ENCODE measurements at places on chromosomes 7 and 10.

DNA sequence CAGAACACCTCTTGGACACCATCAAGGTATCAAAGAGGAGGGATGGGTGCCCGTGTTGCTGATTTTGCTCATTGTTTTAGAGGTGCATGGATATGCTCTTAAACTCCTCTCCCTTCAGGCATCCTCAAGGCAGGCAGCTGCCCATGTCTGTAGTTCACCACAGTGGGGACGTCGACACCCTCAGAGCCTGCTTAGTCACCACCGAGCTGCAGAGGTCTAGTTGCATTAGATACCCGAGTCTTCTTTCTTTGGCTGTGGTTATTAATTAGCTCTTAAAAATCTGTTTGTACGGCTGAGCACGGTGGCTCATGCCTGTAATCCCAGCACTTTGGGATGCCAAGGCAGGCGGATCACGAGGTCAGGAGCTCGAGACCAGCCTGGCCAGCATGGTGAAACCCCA lies 24.7 kb upstream of the TSPAN13 start:
- DNase-seq = no peak
- no peak overlapping the region for H3K27ac ChIP-seq
- H3K36me3 ChIP-seq = peaks cover under 1% of the 10 kb centered on the region
- no peak overlapping the region for H3K4me3 ChIP-seq
- no peaks in the 10 kb centered on the region for H3K27me3 ChIP-seq
- no peaks in the 10 kb centered on the region for H3K4me1 ChIP-seq

GRCh38 chr7:22120391-22121053 lies 174.8 kb upstream of the CDCA7L start:
- no peaks in the 10 kb centered on the region for H3K36me3 ChIP-seq
- no peak for DNase-seq
- no peak overlapping the region for H3K4me3 ChIP-seq
- no peaks in the 10 kb centered on the region for H3K27me3 ChIP-seq
- no peak overlapping the region for H3K27ac ChIP-seq

- H3K27ac ChIP-seq = no peak overlapping the region
- H3K4me3 ChIP-seq = no peak overlapping the region
- DNase-seq = no peak
- peaks cover 64% of the 10 kb centered on the region for H3K27me3 ChIP-seq
- no peaks in the 10 kb centered on the region for H3K4me1 ChIP-seq
- H3K36me3 ChIP-seq = no peaks in the 10 kb centered on the region
Measured at GRCh38 chr7:32206488-32206887, 136.3 kb upstream of the PDE1C start.

GRCh38 chr7:55092186-55092974 lies 73.6 kb downstream of the EGFR start:
- DNase-seq = no peak
- H3K4me3 ChIP-seq = no peak overlapping the region
- no peaks in the 10 kb centered on the region for H3K27me3 ChIP-seq
- H3K4me1 ChIP-seq = peaks cover 60% of the 10 kb centered on the region

GRCh38 chr7:137920637-137921399 lies 74.0 kb upstream of the DGKI start:
- H3K27ac ChIP-seq = no peak overlapping the region
- H3K27me3 ChIP-seq = no peaks in the 10 kb centered on the region
- no peak overlapping the region for H3K4me3 ChIP-seq

DNA sequence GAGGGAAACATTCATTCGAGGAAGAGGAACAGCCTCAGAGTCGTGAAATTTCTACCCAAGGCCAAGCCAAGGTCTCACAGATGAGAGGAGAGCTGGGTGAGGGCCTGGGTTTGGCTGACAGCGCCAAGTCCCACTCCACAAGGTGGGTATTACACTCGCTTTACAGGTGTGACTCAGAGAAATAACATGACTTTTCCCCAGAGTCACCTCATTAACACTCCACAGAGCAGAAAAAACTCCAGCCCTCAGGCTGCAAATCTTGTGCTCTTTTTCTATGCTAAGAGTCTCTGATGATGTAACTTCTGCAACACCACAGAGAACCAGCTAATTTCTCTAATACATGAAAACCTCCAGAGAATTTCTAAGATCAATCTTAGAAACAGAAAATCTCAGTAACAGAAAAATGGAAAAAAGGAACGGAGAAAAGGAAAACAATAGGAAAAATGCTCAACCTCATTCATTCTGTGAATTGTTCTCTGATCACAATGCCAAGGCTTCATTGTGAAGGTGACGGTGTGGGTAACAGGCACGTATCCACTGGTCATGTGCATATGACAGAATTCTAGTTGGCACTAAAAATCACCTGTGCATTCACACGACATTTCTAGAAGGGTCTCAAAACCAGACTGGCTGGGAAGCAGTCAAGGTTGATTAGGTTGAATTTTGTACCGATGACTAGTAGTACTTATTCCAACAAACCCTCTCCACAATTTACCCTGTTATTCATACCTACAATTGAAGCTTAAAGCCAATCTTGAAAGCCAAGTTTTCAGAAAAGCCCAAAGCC lies 20.3 kb downstream of the YWHAG start:
- no peak overlapping the region for H3K4me3 ChIP-seq
- DNase-seq = no peak
- H3K27me3 ChIP-seq = no peaks in the 10 kb centered on the region
- H3K36me3 ChIP-seq = peaks cover 28% of the 10 kb centered on the region

GRCh38 chr7:30168835-30169573 lies 34.2 kb downstream of the MTURN start:
- H3K4me3 ChIP-seq = no peak overlapping the region
- H3K27ac ChIP-seq = no peak overlapping the region
- H3K4me1 ChIP-seq = peaks cover 43% of the 10 kb centered on the region
- peaks cover 3% of the 10 kb centered on the region for H3K27me3 ChIP-seq

DNA sequence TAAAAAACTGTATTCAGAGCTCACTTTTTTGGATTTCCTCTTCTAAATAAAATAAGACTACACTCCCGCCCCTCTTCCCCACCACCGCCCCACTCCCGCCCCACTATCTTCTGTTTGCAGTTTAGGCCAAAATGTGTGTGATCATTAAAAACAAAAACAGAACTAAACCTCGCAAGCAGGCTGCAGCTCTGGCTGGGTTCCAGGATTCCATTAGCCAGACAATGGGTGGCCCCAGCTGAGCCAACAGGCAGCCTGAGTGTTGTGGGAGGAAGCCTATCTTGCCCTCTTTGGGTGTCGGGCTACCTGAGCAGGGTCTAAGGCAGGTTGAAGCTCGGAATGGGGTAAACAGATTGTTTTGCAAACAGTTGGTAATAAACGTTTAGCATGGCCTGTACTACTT lies 41.7 kb downstream of the ARL4A start:
- no peak overlapping the region for H3K4me3 ChIP-seq
- no peaks in the 10 kb centered on the region for H3K36me3 ChIP-seq
- peak overlapping the region; percentile 19 for H3K27ac ChIP-seq
- DNase-seq = peak; percentile 49

DNA sequence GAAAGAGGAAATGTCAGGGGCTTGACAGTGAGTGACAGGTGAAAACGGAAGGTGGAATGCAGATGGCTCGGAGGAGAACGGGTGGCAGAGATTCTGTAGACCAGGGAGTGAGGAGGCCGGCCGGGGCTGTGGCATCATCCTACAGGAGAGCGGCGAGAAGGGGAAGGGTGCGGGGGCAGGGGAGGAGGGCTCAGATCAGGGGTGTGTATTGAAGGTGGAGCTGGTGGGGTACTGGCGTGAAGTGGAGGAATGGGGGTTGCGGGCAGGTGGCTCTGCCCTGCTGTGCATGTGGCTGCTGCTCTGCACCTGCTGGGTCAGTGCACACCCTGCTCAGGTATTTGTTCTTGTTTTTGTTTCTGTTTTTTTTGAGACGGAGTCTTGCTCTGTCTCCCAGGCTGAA lies 470.8 kb upstream of the FOXK1 start:
- H3K4me3 ChIP-seq = no peak overlapping the region
- no peak for DNase-seq
- no peaks in the 10 kb centered on the region for H3K27me3 ChIP-seq
- H3K27ac ChIP-seq = no peak overlapping the region

GRCh38 chr10:127344346-127344745 lies 148.0 kb upstream of the INSYN2A start:
- DNase-seq = no peak
- peaks cover 13% of the 10 kb centered on the region for H3K36me3 ChIP-seq
- H3K4me1 ChIP-seq = peaks cover under 1% of the 10 kb centered on the region
- no peak overlapping the region for H3K27ac ChIP-seq

DNA sequence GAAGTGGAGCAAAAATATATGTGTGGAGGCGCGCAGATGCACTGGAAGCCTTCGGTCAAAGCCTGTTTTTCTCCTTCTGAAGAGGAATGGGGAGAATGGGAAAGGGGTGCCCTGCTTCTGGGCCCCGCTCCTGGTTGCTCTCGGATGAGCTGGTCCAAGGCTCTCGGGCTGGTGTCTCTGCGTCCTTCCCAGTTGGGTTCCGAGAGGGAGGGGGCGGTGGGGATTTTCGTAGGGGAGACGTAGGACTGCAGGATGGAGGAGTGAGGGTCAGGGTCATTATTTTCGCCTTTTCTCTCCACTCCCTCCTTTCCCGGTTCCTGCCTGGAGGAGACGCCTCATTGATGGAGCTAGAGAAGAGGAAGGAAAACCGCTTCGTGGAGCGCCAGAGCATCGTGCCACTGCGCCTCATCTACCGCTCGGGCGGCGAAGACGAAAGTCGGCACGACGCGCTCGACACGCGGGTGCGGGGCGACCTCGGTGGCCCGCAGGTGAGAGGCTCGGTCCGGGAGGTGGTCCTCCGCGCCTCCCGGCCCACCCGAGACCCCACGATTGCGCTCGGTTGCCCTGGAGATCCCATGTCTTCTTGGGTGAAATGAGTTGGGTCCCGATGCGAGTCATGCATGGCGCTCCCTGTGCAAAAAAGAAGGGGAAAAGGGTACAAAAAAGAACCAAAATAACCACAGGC lies 790 bp downstream of the ADAM22 start:
- H3K27me3 ChIP-seq = peaks cover 42% of the 10 kb centered on the region
- no peak overlapping the region for H3K27ac ChIP-seq
- H3K36me3 ChIP-seq = no peaks in the 10 kb centered on the region
- no peak for DNase-seq

Data from mesothelial cell of epicardium (in vitro differentiated cells).